NCI-H2081 treated with DMSO at 0.1 percent for 48 hours (cell line): ENCODE measurements at places on chromosomes 2 and 18.

DNA sequence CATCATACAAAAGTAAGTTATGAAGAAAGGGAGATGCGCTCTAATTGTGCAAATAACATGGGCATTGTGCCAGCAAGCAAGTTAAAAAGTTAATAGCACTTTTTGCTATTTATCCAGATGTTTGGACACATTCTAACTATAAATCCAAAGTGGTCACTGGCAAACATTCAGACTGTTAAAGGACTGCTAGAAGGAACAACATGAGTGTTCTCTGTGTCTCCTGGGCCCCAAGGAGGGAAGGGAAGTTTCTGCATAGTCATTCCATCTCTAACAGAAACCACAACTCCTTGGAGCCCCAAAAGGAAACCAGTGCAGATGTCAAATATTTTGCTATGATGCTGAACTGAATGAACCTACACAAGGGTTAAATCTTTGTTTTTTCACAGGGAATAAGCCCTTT, 213.3 kb upstream of the HNRNPA3 start:
- no peak for DNase-seq

- no peak for DNase-seq
Measured at GRCh38 chr18:35672897-35673296, 91.4 kb downstream of the GALNT1 start.

DNA sequence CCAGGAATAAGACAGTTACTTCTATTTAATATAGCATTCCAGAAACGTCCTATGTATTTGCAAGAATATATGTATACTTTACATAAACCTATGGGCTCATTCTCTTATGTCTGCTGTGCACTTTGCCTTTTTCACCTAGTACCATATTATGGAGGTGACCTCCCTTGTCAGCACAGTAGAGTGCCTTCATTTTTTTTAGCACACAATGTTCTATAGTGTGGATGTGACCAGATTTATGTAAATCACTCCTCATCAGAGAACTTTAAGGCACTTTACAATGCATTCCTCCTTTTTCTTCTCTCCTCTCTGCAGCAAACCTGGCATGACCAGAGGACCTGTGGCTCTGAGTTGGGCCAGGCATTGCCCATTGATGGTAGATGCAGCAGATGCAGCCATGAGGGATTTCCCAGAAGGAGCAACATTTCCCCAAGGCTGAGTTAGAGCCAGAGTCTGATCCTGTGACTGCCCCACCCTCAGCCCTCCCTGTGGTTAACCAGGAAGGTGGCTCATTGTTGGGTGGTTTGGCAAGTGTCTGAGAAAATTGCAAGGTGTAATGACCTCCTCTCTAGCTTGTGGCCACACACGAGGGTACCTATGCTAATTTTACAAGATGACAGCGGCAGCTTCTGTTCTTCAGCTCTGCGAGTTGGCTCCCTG, 76.5 kb upstream of the DLX2 start:
- DNase-seq, result no peak

- DNase-seq, result no peak
Measured at GRCh38 chr2:237561221-237561620, 5.2 kb upstream of the PRLH start.

DNA sequence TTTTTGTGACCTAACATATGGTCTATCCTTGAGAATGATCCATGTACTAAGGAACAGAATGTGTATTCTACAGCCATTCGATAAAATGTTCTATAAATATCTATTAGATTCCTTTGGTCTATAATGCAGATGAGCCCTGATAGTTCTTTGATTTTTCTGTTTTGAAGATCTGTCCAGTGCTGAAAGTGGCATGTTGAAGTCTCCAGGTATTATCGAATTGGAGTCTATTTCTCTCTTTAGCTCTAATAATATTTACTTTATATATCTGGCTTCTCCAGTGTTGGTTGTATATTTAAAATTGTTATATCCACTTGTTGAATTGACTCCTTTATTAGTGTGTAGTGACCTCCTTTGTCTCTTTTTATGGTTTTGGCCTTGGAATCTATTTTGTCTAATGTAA, 377.9 kb downstream of the ARL6IP6 start:
- DNase-seq, result no peak

DNA sequence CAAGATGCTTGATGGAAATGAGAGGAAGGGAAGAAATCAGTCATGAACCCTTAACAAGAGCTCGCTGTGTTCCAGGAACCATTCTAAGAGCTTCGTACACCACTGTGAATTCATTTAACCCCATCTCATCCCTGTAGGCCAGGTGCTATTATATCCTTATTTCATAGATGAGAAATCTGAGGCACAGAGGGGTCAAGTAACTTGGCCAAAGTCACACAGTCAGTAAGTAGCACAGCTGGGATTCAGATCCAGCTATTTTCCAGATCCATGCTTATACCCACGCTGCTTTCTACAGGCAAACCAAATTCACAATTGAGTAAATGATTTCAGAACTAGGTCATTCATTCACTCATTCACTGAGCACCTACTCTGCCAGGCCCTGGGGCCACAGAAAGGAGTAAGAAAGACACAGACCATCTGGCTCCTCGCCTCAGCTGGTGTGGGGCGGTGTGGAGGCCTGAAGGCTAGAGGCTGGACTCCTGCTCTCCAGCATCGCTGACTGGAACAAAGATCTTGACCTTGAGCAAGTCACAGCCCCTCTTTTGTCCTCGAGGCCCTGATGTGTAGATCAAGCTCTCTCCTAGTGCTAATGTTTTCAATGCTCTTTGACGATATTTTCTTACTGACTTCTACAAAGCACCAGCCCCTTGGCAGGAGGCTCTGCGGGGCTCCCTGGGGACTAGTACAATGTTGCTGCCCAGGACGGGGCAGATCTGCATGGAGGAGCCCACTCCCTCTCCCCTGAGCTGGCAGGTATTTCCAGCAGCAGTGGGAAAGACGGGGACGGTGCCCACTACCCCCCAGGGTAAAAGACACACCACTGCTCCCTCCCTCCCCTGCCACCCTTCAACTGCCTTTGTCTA, 26.5 kb downstream of the STEAP3 start:
- DNase-seq, result no peak

DNA sequence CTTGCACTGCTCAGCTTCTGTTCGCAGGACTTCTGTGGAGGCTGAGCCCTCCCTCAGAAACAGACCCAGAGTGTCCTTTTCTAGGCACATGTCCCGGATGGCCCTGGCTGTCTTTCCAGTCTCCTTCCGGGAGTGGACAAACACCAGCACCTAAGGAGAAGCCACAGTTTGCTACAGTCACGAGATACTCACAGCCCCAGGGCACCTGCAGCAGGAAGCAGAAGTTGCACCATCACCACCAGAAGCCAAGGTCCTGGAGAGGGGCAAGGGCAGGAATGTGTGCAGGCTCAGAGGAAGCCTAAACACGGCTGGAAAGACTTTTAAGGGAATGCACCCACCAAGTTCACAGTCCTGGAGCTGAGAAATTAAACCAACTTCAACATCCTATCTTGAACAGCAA, 13.6 kb downstream of the SNRNP200 start:
- no peak for DNase-seq

DNA sequence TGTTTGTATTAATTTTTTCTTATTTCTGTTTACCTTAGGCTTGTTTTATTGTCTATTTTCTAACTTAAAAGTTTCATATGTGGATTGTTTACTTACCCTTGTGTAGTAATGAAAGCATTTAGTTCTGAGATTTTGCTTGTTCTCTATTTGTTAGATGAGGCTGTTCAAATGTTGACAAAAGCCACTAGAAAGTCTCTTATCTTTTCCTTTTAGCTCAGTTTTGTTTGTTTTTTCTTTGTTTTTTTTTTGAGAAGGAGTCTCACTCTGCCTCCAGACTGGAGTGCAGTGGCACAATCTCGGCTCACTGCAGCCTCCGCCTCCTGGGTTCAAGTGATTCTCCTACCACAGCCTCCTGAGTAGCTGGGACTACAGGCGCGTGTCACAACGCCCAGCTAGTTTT, 30.9 kb downstream of the USP14 start:
- DNase-seq, result no peak

DNA sequence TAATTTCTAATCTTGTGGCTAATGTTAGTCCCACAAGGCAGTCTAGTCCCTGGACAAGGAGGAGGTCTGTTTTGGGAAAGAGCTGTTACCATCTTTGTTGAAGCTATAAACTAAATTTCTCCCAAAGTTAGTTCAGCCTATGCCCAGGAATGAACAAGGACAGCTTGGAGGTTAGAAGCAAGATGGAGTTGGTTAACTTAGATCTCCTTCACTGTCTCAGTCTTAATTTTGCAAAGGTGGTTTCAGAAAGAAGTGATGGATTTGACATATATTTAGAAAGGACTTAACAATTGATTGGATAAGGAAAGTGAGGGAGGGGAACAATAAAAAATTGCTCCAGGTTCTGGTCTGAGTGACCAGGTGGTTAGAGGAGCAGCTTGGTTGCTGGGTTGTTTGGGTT, 14.6 kb upstream of the SCYGR1 start:
- DNase-seq, result no peak

DNA sequence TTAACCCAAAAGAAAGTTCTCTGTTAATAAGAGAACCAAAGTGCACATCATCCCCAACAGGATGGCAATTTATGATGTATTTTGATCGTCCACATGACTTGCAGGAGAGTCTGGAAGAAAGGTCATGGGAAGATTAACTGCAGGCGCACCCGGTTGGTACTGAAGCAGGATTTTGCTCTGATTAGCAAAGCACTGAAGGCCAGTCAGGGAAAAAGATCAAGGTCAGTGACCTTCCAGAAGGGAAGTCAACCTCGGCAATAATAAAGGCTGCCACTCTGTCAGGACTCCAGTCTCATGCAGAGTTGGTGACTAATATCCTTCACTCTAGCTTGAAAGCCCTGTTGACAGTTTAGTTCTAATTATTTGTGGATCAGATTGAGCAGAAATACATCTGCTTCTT, 432.7 kb upstream of the RAB12 start:
- DNase-seq, result no peak

DNA sequence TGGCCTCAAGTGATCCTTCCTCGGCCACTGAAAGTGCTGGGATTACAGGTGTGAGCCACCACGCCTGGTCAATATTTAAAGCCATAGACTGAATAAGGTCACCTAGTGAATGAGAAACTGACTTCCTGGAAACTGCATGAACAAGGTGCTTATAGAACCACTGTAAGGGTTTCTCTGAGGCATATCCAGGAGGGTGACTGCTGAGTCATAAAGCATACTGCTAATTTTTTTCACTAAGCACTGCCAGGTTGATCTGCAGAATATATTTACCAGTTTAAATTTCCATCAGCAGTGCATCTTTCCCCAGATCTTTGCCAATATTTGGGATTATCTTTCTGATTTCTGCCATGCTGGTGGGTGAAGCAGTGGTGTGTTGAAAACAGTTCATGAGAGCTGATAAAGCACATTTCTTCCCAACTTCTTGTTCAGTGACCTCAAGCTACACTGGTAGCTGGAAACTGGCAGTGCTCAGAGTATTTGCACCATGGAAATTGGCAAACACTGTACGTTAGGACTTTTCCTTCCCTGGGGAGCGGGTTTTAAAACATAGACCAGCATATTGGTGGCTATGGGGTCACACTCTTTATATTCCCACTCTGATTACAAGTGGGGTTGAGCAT, 4.2 kb upstream of the CLIP4 start:
- DNase-seq, result no peak

DNA sequence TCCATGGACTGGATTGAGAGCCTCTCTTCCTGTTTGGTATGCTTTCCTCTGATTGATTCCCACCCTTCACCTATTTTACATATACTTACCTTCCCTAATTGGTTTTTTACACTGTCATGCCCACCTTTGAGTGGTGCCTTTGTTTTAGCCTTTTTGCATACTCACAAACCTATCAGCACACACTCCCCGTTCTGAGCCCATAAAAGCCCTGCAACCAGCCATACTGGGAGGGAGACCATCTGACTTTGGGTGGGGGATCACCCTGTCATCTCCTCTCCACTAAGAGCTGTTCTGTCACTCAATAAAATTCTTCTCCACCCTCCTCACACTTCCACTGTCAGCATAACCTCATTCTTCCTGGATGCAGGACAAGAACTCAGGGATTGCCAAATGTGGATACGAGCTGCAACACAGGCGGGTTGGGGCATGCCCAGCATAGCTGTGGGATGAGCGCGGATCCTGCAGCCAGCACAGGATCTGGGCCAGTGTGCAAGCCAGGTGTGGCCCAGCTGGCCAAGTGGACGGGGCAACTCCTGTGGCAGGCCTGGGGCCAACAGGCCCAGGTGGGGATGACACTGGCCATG, 9.4 kb upstream of the MOB1A start:
- DNase-seq, result no peak

- no peak for DNase-seq
Measured at GRCh38 chr18:76499637-76500340, 4.7 kb upstream of the ZNF516 start.

DNA sequence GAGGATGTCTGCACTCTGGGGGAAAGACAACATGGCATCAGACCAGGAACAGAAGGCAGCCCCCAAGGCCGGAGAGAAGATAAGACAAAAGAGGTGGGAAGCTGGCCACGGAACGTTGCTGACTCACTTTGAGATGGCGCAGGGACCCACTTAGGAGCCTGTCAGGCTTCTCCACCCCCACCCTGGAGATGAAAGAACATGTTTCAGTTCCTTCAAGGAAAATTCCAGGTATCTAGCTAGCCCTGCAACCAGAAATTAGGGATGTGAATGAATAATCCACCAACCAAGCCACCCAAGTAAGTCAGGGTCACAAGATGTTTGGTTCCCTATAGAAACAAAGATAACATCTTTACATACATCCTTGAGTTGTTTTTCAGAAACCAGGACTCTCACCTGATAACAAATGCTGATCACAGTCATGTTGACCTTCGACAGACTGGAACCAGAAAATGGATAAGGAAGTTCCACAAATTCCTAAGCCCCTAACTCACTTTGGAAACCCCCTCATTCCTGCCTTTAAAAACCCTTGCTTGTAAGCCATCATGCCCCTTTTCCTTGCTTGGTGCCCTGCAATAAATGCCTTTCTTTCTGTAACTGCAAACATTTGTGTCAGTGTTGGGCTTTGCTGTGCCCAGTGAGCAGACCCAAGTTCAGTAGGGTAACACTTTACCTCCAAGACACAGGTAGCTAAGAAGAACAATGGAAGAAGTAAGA, 31.9 kb downstream of the PSTPIP2 start:
- DNase-seq, result no peak

- no peak for DNase-seq
Measured at GRCh38 chr2:69499966-69500365, 62.7 kb upstream of the NFU1 start.

DNA sequence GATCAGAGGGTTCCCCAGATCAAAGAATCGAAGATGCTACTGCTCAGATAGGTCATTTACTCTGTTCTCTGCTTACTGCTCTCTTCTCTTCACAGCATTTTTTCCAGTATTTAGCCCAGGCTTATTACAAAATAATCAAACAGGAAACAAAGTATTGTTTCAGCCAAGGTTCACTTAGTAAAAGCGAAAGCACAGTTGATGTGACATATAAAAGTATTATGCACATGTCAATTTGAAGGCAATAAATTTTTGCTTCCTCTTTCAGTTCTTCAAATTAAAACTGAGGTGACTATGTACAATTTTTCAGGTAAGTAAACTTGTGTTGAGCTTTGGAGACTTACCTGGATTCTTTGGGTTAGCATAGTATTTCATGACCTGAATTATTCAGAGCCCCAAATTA, 262.8 kb upstream of the CHST9 start:
- DNase-seq, result no peak

- DNase-seq, result no peak
Measured at GRCh38 chr2:196697825-196698224, 58.3 kb downstream of the CCDC150 start.

- no peak for DNase-seq
Measured at GRCh38 chr2:104290566-104290891, 563.4 kb upstream of the POU3F3 start.
